ENCODE measurements at places on chromosomes 11 and 22.
A peak's percentile ranks its signal among the peaks of the same experiment; 100 is the strongest.

GRCh38 chr11:19843079-19843478 is 130.4 kb downstream of the NAV2 start:
- no peak for DNase-seq

DNA sequence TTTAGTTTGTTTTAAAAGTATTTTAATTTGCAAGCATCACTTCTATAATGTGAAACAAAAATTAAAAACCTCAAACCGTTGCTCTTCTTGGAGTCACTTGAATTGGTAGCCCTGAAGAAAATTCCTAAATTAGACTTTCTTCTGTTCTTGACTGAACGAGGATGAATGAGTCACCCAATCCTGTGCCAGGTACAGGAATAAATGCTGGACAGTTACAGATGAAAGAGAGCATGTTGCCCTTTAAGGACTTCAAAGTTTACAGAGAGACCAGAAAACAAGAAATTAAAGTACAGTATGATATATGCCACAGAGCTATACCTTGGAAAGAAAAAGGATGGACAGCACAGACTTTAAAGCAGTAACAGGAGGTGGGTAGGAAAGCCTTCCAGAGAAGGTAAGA is 41.3 kb upstream of the CXCR5 start:
- no peak for DNase-seq

- DNase-seq = peak; percentile 78
Measured at GRCh38 chr22:43262990-43263644, 76.2 kb upstream of the TTLL12 start.

- DNase-seq = no peak
Measured at GRCh38 chr11:35302398-35302797, 117.0 kb downstream of the SLC1A2 start.

GRCh38 chr22:50314455-50315288 is 7.2 kb upstream of the PLXNB2 start:
- DNase-seq = peak; percentile 59

All from nephron progenitor cell (in vitro differentiated cells).